NCI-H2081 treated with DMSO at 0.1 percent for 48 hours (cell line): ENCODE measurements at places on chromosomes 7 and 10.
A peak's percentile ranks its signal among the peaks of the same experiment; 100 is the strongest.

- no peak for DNase-seq
These were observed 36.2 kb downstream of the PITRM1 start for GRCh38 chr10:3136336-3136735.

GRCh38 chr10:114188001-114188400 is 8.8 kb downstream of the TDRD1 start:
- DNase-seq, result no peak

DNA sequence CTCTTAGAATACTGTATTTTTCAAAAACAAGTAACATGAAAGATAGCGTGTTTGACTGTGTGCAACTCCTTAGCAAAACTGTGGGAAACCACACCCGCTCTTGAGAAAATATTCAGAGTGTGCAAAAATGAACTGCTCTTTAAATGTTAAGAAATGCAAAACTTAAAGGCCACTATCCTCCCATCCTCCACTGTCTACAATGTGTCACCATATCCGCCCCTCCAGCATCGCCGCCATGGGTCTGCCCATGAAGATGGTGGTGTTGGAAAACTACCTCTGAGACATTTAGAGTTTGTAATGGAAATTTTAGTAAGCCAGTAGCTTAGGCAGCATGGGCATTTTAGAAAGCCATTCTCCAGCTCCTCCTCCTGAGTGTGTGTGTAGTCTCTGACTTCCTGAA is 20.1 kb upstream of the NMT2 start:
- no peak for DNase-seq

DNA sequence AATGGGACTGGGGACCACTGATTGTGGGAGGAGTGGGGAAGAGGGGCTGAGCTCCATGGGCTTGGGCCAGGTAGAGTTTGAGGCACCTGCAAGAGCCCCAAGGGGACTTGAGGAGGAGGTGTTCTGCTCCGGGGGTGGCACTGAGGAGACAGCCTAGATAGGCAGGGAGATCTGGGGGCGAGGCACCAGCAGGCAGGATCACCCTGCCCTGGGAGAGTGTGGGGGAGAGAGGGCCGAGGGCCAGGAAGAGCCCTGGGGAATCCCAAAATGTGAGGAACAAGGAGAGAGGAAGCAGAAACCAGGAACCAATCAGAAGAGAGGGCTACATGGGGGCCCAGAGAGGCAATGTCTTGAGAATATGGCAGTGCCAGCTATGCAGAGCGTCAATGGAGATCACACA is 34.6 kb downstream of the LEP start:
- no peak for DNase-seq

- no peak for DNase-seq
These were observed 451.7 kb downstream of the DNAJB9 start for GRCh38 chr7:109021390-109021789.

GRCh38 chr7:2175514-2175913 is 57.2 kb downstream of the MAD1L1 start:
- no peak for DNase-seq

DNA sequence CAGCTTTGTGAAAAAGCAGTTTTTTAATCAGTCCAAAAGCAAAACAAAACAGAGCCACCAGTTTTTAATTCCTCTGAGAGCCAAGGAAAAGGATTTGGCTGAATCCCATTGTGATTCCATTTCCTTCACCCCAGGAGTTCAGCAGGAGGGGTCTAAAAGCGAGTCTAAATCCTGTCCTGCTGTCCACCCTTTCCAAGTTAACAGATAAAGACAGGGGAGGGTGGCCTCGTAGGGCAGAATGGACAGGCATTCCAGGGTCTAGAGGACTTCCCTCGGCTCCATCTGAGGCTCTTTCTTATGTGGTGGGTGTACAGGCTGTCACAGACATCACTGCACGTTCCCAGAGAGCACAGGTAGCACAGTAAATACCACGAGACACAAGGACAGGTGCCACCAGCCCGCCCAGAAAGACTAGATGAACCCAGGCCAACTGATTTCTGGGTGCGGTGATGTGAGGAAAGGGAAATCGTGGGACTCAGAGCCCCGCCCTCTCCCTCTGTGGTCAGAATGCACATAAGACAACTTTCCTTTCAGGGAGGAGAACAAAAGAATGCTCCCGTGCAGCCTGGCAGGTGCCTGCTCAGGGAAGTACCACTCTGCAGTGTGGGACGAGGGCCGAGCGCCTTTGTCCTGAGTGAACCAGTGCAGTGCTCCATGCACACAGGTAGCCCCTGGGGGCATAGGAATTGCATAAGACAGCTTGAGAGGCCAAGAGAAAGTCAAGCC is 119.7 kb downstream of the ABLIM1 start:
- no peak for DNase-seq

DNA sequence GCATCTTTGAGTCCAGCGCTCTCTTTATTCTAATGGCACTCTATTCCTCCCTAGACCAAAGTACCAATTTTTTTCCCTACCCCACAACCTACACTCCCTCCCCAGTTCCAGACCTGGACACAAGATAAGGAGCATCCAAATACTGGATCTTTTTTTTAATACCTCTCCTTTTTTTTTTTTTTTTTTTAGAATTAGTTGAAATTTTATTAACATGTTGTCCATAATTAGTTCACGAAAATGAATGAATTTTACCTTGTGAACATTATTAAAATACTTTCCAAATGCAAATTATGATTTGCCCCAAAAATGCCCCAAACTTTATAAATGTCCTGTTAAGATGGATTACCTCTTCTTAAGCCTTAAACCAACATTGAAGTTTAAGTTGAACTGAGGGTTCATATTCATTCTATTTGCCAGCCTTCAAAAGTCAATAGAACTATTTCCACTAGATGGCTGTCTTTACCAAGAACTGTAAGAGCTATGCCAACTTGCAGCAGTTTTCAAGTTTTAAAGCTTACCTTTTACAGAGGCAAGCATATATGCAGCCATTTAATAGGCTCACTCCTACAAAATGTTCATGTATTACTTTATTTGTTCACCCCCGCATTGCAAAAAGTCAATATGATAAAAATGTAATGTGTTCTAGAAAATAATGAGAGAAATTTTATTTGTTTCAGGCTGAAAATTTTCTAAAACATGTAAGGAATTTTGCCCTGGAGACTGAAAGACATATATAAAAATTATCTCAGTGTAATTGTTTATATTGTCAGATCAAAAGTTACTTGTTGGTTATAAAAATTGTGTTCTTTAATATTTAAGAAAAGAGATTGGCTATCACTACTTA is 39.7 kb upstream of the TNKS2 start:
- peak; percentile 2 for DNase-seq

DNA sequence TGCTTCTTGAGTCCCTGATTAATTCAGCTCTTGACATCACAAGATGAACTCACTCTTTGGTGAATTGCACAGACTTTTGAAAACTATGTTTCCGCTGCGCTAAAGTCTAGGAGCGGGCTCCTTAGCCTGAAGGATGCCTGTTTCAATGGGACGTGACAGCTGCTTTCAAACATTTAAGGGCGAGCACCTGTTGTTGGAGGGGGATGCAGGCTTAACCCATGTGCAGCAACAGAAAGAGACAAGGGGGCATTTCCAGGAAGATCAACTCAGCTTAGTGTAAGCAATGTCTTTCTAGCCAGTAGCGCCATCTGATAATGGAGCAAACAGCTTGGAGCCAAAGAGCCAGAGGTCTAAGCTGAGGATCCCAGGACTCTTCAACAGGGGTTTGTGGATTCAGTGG is 8.4 kb upstream of the PFKFB3 start:
- DNase-seq, result no peak

DNA sequence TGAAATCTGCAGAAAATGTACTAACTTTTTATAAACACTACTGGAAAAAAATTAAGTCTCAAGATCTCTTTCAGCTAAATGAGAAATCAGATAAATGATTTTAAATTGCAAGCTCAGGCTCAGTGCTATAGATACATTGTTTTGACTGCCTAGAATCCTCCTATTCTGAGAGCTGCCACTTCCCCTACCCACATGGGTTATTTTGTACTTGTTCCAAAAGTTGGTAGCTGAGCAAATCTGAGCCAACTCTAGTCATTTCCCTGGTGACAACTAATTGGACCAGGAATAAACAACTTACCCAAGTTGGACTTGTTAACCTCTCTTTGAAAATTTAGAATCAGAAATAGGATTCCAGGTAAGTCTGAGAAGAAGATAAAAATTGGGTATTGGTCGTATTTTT is 202.1 kb downstream of the MBL2 start:
- DNase-seq, result no peak

DNA sequence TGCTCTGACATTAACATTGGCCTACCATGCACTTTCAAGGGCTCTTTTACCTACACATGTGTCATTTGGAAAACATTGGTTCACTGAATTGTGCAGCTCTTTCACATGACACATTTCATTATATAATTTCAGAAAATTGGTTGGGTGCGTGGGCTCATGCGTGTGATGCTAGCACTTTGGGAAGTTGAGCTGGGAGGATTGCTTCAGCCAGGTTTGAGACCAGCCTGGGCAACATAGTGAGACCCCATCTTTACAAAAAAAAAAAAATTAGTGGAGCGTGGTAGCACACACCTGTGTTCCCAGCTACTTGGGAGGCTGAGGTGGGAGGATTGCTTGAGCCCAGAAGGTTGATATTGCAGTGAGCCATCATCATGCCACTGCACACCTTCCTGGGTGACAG is 3.9 kb downstream of the TASOR2 start:
- no peak for DNase-seq

- DNase-seq, result no peak
These were observed 25.5 kb upstream of the AMZ1 start for GRCh38 chr7:2662273-2663120.

GRCh38 chr7:88759230-88760135 is at the start of gene ZNF804B:
TSS of gene ZNF804B (plus strand) at chr7:88759700. CDS start at chr7:88759977, 277 bp downstream.
- DNase-seq, result no peak

GRCh38 chr7:103989785-103990767 is 618 bp upstream of the RELN start:
- peak; percentile 57 for DNase-seq
